ENCODE measurements at places on chromosomes 13 and 19.

DNA sequence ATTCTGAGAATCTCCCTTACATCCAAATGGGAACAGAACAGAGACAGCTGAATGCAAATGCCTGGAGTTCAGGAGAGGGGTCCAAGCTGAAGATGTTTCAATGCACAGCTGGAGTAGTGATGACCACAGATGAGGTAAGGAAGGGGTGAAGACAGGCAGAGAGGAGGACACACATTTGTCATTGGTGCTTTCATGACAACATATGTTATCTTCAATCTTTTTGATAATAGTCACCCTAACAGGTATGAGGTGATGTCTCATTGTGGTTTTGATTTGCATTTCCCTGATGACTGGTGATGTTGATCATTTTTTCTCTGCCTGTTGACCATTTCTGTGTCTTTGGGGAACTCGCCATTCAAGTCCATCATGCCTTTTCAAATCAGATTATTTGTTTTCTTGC lies 19.2 kb downstream of the SIGLEC7 start:
- DNase-seq: no peak

DNA sequence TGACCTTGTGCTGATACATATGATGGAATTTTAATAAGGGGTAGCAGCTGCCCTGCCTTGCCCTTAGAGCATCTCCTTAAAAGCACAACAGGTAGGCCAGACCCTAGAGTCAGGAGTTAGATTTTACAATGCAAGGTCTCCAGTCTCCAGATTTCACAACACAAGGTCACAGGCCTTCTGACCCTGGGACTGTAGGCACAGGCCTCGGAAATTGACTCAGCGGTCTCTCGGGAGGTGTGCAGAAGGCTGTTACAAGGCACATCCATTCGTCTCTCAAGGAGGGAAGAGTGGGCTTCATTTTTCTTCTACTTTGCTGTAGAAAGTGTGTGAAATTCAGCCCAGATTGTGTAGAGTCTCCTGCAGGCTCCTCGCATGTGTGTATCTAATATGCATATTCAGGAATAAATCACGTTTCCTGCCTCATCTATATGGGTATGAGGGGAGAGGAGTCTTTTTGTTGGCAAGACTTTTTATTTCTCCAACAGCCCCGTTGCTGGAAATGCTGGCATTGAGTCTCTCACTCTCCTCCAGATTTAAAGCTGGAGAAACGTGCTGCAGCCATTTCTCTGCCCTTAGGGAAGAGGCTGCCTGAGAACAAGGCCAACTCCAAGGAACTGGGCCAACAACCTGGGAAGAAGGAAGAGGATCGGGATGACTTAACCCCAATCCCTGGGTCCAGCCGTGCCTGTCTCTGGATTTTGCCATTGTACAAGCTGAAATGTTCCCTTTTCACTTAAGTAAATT lies 24.5 kb downstream of the UQCRFS1 start:
- no peak for DNase-seq

GRCh38 chr13:26950546-26950945 lies 190.0 kb upstream of the GPR12 start:
- no peak for DNase-seq

- DNase-seq: no peak
Observed at GRCh38 chr13:89267734-89268133, 1596.6 kb downstream of the SLITRK5 start.

GRCh38 chr19:34480971-34481841 lies at the start of gene WTIP:
WTIP (plus strand) TSS chr19:34481758; CDS start chr19:34481975, 217 bp downstream.
- DNase-seq: peak; percentile 87

- DNase-seq: no peak
Observed at GRCh38 chr13:91056746-91057145, 290.7 kb upstream of the MIR17HG start.

DNA sequence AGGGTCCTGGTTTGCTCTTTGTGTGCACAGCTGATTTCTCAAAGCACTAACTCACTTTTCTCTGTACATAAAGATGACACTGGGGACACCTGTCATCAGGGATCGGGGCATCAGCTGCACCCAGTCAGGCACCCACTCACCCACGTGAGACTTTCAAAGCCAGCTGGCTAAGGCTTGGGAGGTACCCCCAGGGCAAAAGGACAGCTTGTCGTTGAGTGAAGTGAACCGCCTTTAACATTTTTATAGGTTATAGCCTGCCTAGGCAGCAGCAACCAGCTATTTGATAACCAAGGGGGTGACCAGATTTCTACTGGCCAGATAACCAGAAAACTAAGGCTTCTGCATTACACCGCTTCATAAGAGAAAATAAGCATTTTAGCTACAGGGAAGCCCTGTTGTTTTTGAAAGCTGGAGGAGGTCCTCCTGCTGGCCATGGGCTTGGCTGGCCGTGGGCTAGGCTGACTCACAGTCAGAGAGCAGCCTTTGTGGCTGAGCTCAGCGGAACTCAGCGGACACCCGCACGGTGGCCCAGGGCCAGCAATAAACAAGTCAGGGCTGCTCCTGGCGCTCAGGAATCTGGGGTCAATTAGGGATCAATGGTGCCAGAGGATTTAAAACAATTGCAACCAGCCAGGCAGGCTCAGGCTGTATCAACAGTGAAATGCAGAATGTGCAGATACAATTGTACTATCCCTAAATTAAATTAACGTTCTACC lies 57.1 kb downstream of the ALOX5AP start:
- peak; percentile 46 for DNase-seq

- DNase-seq: no peak
Observed at GRCh38 chr13:23865906-23866305, 23.3 kb downstream of the MIPEP start.

All from T47D (cell line).